BJ (cell line): ENCODE measurements at places on chromosomes 4 and X.
A peak's percentile ranks its signal among the peaks of the same experiment; 100 is the strongest.

- DNase-seq, result no peak
Observed at GRCh38 chr4:123068081-123068480, 145.7 kb upstream of the NUDT6 start.

GRCh38 chr4:110636171-110636679, 13.3 kb upstream of the PITX2 start:
- no peak for DNase-seq

GRCh38 chr4:176925962-176926361, 133.2 kb upstream of the VEGFC start:
- DNase-seq, result no peak

DNA sequence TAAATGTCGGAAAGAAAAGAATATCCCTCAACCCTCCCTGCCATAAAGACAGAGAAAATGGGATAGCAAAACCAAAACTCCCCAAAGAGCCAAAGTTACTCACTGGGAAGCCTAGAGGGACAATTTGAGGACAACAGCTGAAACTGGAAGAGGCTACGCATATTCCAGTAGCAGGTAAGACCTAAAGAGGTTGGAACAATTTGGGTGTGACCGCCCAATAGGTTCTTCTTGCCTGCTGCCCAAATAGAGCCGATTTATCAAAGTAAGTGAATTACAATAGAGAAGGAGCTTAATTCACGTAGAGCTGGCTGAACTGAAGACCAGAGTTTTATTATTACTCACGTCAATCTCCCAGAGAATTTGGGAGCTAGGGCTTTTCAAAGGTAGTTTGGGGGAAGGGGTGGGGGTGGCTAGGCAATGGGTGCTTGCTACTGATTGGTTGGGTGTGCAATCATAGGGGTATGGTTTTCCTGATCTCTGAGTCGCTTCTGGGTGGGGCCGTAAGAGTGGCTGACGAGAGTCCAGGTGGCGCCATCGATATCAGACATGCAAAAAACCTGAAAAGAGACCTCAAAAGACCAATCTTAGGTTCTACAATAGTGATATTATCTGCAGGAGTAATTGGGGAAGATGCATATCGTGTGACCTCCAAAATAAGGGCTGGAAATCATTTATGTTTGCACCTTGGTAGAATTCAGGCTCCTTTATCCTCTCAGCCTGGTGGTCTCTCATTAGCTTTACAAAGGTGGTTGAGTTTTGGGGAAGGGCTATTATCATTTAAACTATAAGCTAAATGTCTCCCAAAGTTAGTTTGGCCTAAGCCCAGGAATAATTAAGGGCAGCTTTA, 39.0 kb upstream of the SLC7A3 start:
- no peak for DNase-seq

DNA sequence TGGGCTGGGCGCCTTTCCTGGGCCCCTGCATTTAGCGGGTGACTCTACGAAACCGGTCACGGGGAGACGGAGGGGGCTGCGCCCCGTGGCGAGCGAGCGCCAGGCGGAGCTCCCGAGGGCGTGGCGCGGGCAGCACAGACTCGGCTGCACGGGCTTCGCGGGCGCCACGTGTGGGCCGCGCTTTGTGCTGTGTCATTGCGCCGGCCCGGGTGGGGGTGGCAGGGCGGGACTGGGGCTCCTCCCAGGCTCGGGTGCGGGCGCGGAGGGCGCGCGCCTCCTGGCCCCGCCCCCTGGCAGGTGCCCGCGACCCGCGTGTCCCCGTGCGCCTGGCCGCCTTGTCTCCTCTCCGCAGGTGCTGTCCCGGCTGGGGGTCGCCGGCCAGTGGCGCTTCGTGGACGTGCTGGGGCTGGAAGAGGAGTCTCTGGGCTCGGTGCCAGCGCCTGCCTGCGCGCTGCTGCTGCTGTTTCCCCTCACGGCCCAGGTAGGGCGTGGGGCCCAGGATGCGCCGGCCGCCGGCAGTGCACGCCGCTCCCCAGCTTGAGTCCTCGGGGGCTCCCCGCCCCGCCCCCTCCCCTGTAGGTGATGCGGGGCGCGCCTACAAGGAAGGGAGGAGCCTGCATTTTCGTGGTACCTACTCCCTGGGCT, 651 bp downstream of the UCHL1 start:
- DNase-seq, result no peak

GRCh38 chrX:17417372-17417771, 42.4 kb downstream of the NHS start:
- DNase-seq, result no peak

GRCh38 chrX:45850197-45850774, 649.6 kb upstream of the DIPK2B start:
- no peak for DNase-seq

DNA sequence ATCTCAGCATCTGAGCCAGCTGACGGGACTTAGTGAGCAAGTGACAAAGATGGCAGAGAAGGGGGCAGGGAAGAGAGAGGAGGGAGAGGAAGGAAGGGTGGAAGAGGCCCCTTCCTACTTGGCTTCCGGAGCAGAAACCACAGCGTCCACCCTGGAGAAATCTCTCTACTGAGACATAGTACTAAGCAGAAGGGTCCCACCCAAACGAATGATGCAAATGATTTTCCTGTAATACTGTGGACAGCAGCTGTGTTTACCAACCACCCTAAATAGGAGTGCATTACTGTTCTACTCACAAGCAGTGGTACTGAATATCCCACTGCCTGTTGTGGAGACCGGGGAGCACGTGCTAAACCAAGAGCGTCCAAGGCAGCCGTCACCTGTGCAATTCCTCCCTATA, 29.4 kb downstream of the DTHD1 start:
- DNase-seq, result no peak

GRCh38 chr4:181219783-181220416, 1023.3 kb upstream of the TENM3 start:
- DNase-seq, result no peak

- DNase-seq, result no peak
Observed at GRCh38 chr4:16757080-16757521, 141.3 kb downstream of the LDB2 start.

DNA sequence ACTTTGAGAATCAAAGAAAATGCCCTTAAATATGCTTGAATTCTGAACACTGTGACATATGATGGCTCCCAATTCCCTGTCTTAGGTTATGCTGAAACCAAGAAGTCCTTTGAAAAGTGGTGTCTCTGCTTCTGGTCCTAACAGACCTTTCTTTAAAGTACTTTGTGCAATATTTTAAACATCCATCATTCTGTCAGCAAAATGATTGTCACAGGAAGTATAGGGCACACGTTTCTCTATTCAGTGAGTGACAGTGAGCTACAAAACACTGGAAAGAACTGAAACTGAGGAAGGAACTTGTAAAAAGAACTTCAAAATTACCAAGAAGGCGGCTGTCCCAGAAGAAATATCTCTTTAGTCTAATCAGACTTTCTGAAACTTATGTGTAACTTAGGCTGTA, 12.2 kb upstream of the NUP54 start:
- DNase-seq, result no peak

- DNase-seq, result peak; percentile 9
Observed at GRCh38 chrX:71282514-71283402, 677 bp upstream of the NONO start.

DNA sequence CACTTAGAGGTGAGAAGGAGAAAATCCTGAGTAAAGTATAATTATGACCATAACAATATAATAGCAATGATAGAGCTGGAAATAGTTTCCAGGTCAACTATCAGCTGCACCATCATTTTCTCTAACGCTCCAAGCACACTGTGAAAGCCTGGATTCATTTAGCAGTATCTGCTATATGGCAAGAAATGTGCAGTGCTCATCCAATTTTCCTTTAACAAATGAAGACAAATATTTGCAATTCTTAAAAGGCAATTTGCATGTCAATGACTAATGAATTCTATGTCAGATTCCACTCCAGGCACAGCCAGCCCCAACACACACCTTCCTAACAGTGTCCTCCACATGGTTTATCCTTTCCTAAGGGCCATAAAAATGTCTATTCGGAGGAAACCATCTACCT, 12.7 kb downstream of the PRSS12 start:
- no peak for DNase-seq

GRCh38 chr4:931194-931959, 739 bp downstream of the GAK start:
- no peak for DNase-seq

- peak; percentile 1 for DNase-seq
Observed at GRCh38 chr4:111802191-111802590, 343.1 kb upstream of the FAM241A start.

GRCh38 chr4:56748271-56748670, 67.2 kb upstream of the HOPX start:
- no peak for DNase-seq

- DNase-seq, result no peak
Observed at GRCh38 chr4:1968686-1969295, 40.0 kb downstream of the NELFA start.

DNA sequence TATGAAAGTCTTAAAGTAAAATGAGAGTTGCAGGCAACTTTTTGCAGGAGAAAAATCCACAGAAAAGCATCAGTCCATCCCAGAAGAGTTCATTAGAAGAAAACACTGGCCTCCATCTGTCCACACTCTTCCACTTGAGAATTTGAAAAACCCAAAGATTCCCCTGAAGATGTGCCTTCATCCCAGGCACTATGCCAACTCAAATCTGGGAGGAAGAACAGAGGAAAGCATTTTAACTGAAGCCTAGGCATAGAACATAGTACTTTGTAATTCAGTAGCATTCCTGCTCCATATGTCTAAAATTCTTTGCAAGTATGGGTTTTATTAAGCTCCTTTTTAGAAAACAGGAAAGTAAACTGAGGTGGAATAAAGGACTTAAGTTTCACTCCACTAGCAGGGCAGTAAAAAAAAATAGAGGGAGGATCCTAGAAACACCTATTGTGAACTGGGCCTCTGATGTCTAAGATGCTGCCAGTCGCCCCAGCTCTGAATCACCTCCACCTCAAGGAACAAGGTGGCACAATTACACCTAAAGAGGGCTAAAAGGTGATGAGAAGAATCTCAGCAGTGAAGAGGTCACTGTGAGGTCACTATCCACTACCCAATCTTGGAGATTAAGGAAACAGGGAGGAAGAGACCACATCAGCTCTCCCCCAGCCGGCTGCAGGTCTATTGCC, 141.9 kb upstream of the FAM241A start:
- DNase-seq, result no peak

GRCh38 chrX:56744996-56745395, 16.0 kb downstream of the NBDY start:
- DNase-seq, result peak; percentile 22

- DNase-seq, result no peak
Observed at GRCh38 chrX:104762641-104763040, 196.6 kb downstream of the IL1RAPL2 start.

GRCh38 chrX:37662181-37662580, 23.4 kb upstream of the XK start:
- no peak for DNase-seq

- peak; percentile 38 for DNase-seq
Observed at GRCh38 chr4:113467581-113467980, 294.0 kb downstream of the CAMK2D start.

DNA sequence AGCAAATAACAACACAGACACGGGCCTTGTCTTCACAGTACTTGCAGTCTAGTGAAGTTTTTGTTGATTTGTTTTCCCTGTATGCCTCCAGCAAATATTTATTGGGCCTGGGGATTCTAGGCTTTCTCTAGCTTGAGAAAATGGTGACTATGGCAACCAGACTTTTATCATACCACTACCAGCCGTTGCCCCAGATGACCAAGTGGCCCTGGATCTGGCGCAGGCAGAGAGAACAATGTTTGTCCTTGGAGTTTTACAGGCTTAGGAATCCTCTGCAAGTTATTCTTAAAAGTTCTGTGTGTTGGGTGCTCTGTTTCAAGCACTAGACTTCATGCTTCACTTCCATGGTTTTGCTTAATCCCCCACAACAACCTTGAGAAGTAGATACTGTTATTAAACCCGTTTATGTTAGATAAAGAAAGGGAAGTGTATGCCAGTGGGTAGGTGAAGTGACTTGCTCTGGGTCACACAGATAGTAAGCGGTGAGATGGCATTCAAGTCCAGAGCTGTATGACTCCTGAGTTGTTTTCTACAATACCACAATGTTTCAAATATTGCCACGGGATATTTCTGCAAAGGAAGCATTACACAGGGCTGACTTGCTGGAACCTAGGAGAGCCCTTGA, 94.6 kb downstream of the AKAP4 start:
- DNase-seq, result no peak

DNA sequence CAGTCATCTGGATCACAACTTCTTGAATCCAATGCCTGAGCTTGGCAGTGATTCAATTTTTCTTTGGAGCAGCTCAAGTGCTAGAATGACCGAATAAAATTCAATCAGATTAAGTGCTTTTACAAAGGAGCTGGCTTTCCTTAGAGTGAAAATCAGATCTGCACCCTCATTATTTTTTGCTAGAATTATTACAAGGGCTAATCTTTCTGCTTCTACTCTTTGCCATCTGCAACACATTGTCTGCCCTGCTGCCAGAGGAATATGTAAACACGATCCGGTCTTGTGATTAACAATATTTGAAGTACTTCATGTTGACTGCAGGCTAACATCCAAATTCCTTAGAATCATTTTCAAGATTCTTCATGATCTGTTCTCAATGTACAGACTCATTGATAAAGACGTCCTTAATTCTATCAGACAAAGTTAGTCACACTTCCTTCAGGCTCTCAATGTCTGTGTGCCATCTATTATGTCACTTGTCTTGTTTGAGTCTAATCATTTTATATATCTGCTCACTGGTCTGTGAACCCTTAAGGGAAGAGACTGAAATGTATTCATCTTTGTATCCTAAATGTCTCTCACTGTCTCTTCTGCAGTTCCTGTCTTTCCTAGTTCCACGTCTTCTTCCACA, 531.2 kb downstream of the GALNTL6 start:
- DNase-seq, result no peak

DNA sequence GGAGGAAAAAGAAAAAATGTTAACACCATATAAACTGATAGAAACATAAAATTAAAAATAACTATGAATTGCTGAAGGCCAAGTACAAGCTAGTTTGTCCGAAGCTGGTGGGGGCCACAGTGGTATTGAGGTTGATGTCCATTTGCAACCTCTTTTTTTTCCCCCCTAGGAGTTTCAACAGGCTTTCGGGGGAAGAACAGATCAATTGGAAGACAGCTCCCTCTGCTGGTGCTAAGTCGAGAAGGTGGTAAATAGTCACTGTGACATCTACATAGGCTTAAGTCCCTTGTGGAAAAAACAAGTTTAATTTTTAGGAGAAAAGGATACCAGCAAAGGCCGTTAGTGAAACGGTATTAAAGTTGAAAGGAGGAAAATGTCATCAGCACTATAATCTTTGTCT, 115.7 kb upstream of the ZXDA start:
- DNase-seq, result no peak

- DNase-seq, result no peak
Observed at GRCh38 chr4:169080981-169081380, 70.9 kb upstream of the CBR4 start.

- DNase-seq, result no peak
Observed at GRCh38 chr4:177128306-177128705, 181.4 kb upstream of the NEIL3 start.

GRCh38 chrX:33339219-33339618, 127.9 kb upstream of the DMD start:
- DNase-seq, result no peak
